ENCODE measurements at places on chromosomes 6 and 20.

DNA sequence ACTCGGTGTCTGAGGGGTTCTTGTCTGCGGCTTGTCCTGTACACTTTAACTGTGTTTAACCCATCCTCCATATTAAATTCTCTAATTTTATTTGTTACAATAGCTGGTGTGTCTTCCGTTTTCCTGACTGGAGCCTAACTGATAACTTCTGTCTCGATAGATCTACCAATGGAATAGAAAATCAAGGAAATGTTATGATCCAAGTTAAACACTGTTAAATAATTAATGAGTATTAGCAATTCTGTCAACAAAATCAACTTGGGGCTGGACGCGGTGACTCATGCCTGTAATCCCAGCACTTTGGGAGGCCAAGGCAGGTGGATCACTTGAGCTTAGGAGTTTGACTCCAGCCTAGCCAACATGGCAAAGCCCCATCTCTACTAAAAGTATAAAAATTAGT, 81.7 kb downstream of the DNAH8 start:
- DNase-seq: peak; percentile 94

DNA sequence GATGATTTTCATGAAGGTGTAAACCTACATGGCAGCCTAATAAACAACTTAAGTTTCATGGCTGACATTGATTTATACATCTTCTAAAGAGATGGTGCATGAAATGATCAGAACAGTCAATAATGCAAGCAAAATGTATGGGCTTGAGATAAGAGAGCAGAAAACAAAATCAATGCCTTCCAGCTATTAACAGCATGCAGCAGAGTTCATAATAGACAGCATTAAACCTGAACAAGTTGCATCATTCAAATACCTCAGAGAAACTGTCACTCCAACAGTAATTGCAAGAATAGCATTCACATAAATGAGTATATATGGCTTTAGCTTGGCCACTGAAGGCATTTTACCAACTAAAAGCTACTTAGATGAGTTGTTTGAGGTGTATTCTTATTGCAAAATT, 319.6 kb upstream of the ARID1B start:
- no peak for DNase-seq

- no peak for DNase-seq
Measured at GRCh38 chr6:102114402-102114801, 720.9 kb downstream of the GRIK2 start.

- DNase-seq: no peak
Measured at GRCh38 chr6:128271527-128271926, 248.9 kb downstream of the PTPRK start.

DNA sequence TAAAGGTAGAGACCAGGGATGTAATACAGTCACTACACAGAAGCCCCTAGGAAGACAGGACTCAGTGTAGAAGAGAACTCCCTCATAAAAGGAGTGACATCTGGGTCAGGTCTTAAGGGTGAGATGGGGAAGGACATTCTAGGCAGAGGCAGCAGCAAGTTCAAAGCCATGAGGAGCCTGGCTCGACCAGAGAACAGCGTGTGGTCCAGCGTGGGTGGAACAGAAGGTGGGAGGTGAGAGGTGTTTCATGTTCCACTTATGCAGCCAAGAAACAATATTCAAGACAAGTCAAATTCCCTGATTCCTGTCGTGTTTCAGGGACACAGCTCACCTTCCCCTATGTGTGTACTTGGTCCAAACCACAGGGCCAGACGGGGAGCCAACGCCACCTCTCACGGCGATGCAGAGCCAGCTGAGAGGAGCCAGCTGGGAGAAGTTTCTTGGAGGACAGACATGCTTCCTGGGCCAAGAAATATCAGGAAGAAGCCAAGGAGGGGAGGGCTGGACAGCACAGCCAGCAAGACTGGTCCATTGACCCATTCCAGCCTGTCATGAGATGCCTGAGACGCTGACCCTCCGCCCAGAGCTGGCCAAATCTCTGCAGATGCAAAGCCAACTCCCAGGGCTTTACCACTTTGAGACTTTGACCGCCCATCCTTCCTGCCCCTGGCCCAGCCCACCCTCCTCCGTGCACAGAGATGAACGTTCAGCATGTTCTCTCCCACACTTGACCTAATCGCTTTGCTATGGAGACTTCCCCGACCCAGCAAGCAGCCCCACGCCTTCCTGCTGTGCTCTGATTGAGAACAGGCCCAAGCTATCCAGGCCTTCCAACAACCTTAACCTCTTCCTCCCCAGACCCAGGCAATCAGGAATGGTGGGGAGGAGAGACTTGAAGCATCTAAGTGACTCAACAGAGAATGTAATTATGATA, 113.8 kb downstream of the PRND start:
- no peak for DNase-seq

DNA sequence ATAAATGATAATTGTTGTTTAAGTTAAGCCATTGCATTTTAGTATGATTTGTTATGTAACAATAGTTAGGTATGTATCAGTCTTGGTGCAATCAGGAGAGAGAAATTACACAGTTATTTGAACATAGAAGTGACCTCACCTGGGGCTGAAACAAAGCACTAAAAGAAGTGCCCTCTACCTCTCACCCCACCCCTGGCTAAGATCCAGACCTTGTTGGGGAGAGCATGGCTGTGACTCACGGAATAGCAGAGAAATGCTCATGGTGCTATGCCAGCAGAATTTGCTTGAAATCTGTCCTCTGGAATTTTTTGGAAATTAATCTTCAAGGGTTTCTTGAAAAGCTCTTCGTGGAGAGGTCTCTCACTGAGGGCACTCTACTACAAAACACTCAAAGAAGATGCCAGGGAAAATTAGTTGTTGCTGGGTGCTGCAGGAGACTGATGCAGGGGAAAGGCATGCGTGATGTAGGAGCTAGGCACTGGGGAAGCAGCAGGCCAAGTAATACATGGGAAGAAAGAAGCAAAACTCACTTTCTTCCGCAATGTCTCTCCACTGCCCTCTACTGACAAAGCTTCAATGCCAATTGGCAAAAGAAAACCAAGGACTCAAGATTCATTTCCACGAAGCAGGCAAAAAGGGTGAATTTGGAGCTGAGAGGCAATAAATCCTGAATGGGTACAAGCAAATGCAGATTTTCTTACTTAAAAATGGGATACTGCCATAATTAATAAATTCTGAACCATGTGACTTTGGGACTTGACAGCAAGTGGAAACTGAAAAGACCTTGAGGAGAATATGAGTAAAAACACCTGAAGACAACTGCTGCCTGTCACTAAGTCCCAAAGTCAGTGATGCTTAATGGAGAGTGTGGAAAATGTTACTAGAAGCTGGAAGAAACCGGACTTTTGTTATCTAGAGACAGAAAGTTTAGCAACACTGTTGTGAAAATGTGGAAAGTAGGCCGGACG, 136.3 kb upstream of the ZNF184 start:
- no peak for DNase-seq

GRCh38 chr20:23086056-23086566, at the start of gene CD93:
Gene CD93, minus strand, starts transcription at chr20:23086324. Its CDS starts 132 bp downstream, at chr20:23086192.
- no peak for DNase-seq

DNA sequence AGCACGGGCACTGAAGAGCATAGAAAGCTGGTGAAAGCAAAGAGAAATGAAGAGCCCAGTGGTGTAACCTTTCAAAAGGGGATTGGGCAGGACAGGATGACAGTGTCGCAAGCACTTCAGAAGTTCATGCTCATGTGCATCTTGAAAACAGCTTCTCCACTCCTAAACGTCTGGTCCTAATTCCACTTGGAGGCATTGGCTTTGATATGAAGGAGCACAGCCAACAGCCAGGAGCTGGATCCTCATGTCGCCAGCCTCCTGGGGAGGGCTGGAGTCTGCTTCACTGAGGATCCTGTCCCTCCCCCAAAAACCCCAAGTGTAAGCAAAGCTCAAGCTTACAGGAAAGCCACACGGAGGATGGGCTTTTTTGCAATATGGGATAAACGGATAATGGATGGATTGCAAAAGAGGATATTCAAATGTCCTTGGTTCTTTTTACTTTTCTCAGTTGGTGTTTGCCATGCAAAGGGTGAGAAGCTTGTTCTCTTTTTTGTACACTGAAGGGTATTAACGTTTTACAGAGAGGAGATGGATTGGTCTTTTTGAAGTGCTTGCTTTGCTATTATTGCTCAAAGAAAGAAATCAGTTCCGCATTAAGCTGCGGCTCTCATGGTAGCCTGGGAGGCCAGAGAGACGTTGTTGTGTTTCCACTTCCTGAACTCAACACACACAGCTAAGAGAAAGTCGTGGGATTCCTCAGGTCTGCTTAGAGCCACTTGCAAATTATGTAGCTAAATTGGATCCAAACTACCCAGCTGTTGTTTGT, 92.2 kb downstream of the SIM1 start:
- no peak for DNase-seq

GRCh38 chr6:163309491-163310026, 105.0 kb upstream of the QKI start:
- DNase-seq: no peak

Measured in LNCaP clone FGC (cell line).